Pericardium fibroblast (primary cell): ENCODE measurements at places on chromosomes 11 and 22. TPM values are rescaled to one million over a fixed set of nuclear protein-coding genes. Genes with fewer than 3 reads are reported as not detected.

LMNTD2 gene
- total RNA-seq, result 0.60 and 0.70 TPM in 2 replicates

CSF2RB gene
- 0.17 and 0.82 TPM in 2 replicates for total RNA-seq

CD3E gene
- not detected in 2 replicates for total RNA-seq

ELMOD1 gene
- total RNA-seq, result 0.47 TPM in 1 of 2 replicates, not detected in the other

PRODH gene
- total RNA-seq, result 0.93 and 13.6 TPM in 2 replicates

MAPK11 gene
- 18.4 and 24.0 TPM in 2 replicates for total RNA-seq

OR2D2 gene
- 3.1 TPM in 1 of 2 replicates, not detected in the other for total RNA-seq

C11orf16 gene
- total RNA-seq, result not detected in 2 replicates
